8988T (cell line): ENCODE measurements at places on chromosomes 3 and 15.

DNA sequence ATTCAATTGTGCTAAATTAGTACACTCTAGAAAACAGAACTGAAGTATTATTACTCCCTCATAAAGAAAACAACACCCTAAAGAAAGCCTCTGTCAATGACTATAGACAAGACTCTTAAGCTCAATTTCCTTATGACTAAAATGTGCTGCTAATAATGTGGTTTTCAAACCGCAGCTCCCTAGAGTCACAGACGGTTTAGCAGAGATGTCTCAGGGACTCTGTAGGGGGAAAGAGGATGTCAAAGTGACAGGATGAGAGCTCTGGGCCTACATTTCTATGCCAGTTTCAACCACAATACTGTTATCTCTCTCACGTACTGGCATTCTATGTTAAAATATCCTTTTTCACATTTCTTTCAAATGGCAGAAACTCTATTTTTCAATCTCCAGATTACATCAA is 37.6 kb upstream of the WDR49 start:
- DNase-seq = no peak

- no peak for DNase-seq
These were observed 35.8 kb downstream of the ARMC8 start for GRCh38 chr3:138222942-138223287.

GRCh38 chr3:48343432-48343831 is 10.0 kb upstream of the SPINK8 start:
- no peak for DNase-seq

GRCh38 chr3:38473229-38473628 is 19.5 kb downstream of the ACVR2B start:
- no peak for DNase-seq

GRCh38 chr15:83380059-83380458 is 67.1 kb upstream of the SH3GL3 start:
- no peak for DNase-seq

GRCh38 chr15:52143873-52144272 is 31.3 kb upstream of the BCL2L10 start:
- peak; percentile 51 for DNase-seq

GRCh38 chr3:74614107-74614967 is at the start of gene CNTN3:
Gene CNTN3, minus strand, starts transcription at chr3:74614659. Its CDS starts 93,547 bp downstream, at chr3:74521112.
- DNase-seq = peak; percentile 20

DNA sequence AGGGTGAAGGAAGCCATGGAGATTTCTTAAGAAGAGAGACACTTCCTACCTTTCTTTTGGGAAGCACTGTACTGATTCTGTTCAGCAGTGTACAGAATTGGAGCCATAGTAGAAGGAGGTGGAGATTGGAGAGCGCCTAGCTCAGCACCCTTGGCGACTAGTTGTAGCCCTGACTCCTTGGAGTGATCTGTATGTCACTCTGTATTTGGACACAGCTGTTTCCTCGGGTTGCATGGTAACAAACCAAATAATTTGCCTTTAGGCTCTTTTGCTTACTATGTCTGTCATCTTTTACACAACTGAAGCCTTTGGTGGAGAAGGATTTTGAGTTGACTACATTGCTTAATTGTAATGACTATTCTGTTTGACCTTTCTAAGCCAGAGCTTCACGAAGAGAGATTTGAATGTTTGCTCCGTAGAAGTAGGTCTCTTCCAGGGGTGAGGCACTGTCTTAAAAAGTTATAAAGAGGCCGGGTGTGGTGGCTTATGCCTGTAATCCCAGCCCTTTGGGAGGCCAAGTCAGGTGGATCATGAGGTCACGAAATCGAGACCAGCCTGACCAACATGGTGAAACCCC is 77.1 kb downstream of the AKAP13 start:
- DNase-seq = no peak

DNA sequence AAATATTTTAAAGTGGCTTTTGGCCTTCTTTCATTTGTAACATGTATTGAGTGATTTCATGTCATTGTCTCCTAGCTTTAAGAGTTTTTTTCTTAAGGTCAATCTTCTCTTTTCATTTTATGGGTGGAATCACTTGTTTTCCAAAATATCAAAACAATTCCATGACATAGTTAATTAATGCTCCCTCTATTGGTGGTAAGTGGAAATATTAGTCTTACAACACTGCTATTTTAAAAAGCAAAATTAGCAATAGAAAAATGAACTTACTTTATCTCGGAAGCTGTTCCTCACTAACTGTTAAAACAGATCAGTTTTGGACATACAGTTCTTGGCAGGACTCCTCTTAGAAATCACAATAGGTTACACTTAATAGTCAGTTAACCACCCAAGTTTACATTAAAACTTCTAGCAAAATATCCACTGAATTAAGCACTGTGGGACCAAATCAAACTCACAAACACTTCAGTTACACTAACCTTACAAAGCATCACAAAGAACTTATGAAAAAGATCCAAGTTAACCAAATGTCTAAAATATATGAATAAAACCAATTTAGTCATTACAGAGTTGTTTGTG is 42.4 kb downstream of the TIGIT start:
- DNase-seq = no peak

GRCh38 chr3:64488939-64489338 is 198.9 kb downstream of the ADAMTS9 start:
- DNase-seq = no peak

GRCh38 chr3:156770699-156771414 is 55.3 kb upstream of the LEKR1 start:
- no peak for DNase-seq

DNA sequence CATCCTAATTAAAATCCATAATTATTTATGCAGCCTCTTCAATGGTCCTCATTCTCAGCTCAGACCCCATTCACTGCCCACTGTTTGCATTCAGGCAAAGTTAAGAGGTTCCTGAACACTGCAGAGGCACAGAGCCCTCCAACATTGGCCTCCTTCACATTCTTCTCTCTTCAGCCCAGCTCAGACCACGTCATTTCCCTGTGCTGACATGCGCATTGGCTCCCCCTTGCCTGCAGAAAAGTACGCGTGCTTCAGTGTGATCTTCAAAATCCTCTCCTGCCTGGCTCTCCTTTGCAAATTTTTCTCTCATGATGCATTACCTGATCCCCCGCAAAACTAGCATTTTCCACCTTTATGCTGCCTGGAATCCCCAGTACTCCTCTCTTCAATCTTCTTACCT is 552.3 kb downstream of the NTRK3 start:
- DNase-seq = no peak

DNA sequence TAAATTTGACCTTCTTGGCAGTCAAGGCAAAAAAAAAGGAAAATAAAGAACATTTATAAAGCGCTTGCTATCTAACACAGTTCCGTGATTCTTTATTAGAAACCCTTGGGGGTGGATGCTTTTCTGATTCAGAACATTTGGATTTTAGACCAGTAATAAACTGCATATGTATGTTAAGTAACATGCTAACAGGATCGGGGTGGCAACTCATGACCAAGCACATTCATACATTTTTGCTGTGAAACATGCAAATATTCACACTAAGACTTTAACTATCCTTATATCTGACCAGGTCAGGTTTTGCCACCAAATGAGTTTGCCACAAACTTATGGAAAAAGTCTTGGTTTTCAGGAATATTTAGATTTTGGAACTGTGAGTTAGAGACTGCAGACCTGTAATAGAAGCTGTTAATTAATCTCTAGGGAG is 30.4 kb upstream of the KLF13 start:
- no peak for DNase-seq

DNA sequence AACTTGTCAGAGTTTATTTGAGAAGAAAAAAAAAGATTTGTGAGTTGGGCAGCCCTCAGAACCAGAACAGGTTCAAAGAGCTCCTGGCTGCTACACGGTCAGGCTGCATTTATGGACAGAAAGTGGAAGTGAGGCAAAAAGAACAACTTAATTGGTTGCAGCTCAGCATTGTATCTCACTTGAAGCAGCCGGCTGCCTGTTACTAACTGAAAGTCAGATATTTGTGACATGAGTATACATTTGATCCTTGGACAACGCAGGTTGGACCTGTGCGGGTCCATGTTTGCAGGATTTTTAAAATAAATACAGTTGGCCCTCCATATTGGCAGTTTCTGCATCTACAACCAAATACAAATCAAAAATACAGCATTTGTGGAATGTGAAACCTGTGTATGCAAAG is 7.5 kb upstream of the ALDH1L1 start:
- DNase-seq = no peak
